ENCODE measurements at places on chromosomes 5 and 9.

DNA sequence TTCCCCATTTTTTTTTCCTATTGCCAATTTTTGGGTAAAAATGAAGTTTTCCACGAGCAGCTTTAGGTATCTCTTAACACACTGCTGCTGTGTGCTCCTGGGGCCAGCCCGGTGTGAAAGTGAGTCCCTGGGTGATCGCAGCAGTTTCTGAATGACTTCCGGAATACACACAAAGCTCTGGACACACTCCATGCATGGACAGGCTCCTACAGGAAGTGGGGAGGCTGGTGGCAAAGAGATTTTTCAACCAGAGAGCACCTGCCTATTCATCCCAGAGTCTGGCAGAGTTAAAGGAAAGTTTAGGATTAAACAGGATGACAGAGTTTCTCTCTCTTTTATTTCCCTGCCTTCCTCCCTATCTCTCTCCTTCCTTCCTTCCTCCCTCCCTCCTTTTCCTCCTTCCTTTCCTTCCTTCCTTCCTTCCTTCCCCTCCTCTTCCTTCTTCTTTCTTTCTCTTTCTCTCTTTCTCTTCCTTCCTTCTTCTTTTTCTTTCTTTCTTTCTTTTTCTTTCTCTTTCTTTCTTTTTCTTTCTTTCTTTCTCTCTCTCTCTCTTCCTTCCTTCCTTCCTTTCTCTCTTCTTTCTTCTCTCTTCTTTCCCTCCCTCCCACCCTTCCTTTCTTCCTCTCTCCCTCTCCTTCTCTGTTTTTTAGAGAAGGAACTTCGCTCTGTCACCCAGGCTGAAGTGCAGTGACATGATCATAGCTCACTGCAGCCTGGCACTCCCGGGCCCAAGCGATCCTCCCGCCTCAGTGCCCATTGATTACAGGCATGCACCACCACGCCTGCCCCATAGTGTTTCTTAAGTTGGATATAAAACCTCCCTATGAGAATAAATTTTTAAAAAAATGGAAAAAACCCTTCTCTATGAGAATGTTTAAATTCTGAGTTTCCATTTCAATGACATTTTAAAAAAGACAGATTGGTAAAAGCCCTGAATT is 38.7 kb upstream of the UBTD2 start:
- no peak for DNase-seq

- no peak for DNase-seq
Measured at GRCh38 chr5:173745123-173745522, 128.7 kb upstream of the BOD1 start.

GRCh38 chr9:19481971-19482404 is 73.2 kb downstream of the ACER2 start:
- no peak for DNase-seq

DNA sequence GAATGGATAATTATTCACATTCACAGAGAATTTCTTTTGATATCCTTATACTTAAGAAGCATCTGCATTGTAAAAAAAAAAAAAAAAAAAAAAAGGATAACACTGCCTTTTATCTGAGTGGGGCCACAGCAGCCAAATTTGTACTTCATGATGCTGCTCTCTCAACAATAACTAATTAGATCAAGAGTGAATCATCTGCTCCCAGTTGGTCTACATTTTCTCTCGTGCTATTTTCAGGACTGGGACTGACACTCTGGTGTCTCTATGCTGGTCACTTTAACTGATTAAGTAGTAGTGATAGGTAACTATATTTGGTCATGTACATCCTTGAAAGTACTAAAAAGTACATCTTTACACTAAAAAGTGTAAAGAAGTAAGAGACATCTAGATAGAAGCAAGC is 90.1 kb downstream of the RFX3 start:
- no peak for DNase-seq

- DNase-seq, result no peak
Measured at GRCh38 chr5:67827541-67827940, 388.0 kb upstream of the PIK3R1 start.

- DNase-seq, result no peak
Measured at GRCh38 chr5:150340614-150341255, 16.8 kb upstream of the TCOF1 start.

- no peak for DNase-seq
Measured at GRCh38 chr9:13598738-13599137, 319.2 kb upstream of the MPDZ start.

- no peak for DNase-seq
Measured at GRCh38 chr9:87671478-87671877, 54.4 kb upstream of the CTSL start.

GRCh38 chr5:32785611-32786254 is 74.6 kb downstream of the NPR3 start:
- DNase-seq, result no peak

- no peak for DNase-seq
Measured at GRCh38 chr5:6604946-6605345, 27.9 kb downstream of the NSUN2 start.

- DNase-seq, result no peak
Measured at GRCh38 chr9:112751056-112751795, 666 bp downstream of the SNX30 start.

DNA sequence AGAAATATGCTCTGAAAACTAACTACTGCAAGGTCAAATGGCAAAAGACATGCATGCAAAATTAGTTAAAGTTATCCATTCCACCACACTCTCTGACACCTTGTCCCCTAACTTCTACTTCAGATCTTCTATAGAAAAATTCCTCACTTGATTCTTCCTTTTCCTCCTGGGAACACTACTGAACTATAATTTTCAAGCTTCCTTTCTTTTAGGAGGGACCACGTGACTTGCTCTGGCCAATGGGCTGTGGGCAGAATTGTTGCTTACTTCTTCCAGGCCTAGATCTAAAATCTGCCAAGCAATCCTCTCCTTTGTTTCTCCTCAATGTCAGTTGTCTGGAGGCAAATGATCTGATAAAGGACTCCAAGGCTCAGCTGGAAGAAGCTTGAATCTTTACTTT is 441.0 kb downstream of the CDK5RAP2 start:
- DNase-seq, result no peak

DNA sequence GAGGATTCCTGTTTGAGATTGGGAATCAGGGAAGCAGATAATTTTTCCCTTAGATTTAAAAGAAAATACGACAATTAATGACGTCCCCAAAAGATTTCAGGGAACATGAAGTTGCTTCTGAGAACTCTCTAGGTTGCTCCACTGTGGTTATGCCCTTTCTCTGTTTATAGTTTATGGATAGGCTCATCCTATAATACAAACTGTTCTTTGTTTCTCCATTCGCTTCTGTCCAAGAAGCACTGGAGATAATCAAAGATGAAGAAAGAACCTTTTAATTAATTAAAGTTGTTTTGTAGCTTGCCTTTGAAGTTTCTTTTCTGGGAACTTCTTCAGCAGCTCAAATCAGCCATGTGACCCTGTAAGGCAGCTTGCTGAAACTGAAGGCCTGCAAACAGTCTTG is 87.5 kb downstream of the CHSY3 start:
- DNase-seq, result no peak

GRCh38 chr5:157106630-157107461 is 2.0 kb downstream of the HAVCR2 start:
- no peak for DNase-seq

GRCh38 chr9:93059715-93060578 is 1.4 kb downstream of the SUSD3 start:
- DNase-seq, result no peak

DNA sequence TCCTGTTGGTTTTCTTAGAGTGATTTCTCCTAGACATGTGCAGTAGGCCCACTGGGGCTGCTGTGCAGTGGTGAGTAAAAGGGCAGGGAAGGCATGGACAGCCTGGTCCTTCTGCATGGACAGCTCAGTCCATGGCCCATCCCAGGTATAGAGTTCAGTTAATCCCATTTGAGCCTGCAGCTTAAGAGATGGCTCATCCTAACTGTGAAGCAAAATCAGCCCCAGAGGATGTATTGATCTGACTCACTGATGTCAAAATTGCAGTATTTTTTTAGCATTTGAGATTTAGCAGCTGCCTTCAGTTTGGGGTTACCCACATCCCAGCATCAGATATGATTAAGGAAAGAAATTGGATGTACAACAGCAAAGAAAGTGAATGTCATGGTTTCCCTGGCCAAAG is 93.4 kb downstream of the PDE6A start:
- no peak for DNase-seq

DNA sequence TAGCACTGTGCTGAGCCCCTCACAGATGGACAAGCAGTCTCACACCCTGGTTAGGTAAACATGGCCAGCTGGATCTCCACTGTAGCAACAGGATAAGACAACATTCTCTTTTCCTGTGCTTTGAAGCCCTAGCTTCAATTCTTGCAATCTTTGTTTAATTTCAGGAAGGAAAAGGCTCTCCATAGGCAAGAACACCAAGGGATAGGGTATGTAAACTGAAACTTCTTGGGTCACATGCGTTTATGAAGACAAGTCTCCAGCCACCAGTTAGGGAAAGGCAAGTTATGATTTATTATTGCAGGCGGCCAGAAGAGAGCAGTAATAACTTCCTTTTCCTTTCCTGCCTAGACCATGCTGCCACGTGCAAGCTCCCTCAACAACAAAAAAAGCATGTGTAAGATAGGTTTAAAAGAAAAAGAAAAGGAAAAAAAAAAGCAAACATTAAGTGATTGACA is 50.1 kb upstream of the POU5F2 start:
- DNase-seq, result no peak

DNA sequence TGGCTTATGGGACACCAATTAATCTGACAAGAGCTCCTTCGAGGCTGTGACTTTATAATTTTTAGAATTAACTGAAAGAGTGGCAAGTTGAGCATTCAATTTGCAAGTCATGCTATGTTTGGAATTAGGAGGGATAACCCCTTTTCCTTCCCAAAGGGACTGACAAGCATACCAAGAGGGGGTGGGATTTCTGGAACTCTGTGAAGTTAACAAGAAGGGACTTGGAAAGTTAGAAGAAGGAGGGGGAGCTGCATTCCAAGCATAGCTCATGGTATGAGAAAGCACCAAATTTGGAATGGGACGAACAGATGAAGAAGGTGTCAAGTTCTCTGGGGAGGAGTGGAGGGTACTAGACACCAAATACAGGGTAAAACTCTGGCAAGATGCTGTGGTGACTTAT is 8.9 kb upstream of the PALM2AKAP2 start:
- DNase-seq, result no peak

DNA sequence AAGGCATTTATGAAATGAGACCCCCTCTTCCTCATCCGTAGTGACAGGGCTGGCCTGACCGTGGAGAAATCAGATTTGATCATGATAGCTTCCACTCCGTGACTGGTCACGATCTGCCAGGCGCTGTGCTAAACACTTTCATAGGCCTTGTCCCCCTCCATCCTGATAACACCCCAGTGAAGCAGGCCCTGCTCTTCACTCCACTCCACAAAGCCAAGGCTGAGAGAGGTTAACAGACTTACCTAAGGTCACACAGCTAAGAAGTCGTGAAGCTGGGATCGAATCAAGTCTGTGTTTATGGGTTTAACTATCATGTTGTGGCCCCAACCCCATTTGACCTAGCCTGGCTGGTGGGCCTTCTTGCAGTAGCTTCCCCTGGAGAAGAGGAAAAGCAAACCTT is 53.3 kb upstream of the IL17B start:
- DNase-seq, result no peak

- DNase-seq, result no peak
Measured at GRCh38 chr9:121721058-121721350, 69.6 kb downstream of the DAB2IP start.

DNA sequence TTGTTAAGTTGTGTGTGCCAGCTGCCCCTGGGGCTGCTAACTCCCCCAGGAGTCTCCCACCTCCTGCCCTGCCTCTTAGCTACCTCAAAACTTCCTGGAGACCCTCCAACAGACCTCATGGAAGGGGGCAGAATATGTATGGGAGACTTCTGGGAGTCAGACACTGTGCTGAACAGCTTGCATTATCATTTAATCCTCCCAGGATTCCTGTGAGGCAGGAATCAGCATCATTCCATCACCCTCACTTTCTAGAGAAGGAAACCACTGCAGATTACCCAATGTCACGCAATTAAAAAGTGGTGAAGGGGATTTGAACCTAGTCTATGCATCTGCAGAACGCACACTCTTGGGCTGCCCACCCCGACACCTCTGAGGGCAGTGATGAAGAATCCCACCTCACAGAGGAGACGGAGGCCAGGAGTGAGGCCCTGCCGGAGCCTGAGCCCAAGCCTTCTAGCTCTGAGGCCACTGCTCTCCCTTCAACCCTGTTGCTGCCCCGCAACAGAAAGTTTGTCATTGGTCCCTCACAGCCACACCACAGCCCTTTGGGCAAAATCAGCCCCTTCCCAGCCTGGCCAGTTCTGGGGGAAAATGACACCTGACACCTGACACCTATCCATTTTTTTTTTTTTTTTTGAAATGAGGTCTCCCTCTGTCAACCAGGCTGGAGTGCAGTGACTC is 30.3 kb upstream of the IL17B start:
- DNase-seq, result no peak

DNA sequence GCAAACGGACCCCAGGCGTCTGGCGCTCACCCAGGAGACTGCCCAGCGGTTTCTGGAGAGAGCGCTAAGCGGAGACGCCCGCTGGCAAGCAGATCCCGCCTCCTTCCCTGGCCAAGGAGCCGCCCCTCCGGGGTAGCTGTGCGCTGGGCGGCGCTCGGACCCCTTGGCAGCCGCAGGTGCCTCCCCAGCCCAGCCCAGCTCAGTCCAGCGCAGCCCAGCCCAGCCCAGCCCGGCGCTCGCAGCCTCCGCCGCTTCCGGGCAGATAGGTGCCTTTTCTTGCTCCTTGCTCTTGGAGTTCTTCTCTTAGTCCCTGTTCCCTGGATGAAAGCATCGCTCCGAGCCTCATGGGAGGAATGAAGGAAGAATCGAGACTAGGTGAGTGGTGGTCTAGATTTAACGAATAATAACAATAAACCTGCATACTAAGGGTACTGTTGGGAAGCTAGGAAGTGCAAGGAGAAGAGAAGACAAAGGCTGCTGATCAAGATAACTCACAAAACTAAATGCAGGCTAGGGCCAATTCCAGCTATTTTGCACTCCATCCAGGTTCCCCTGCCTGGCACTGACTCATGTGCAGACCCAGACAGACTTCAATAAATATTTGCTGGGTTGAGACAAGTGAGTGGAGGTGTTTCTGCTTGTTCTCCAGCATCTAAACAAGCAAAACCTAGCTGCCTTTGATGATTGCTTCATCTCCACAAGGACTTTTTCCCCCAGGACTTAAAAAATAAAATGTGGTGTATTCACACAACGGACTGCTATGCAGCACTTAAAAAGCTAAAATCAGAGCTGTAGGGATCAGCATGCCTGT is at the start of gene STK32A:
STK32A (plus strand) TSS at position 202 of the 811 bp plus-strand sequence. CDS start 4,609 bp downstream, outside the sequence.
- DNase-seq, result no peak

DNA sequence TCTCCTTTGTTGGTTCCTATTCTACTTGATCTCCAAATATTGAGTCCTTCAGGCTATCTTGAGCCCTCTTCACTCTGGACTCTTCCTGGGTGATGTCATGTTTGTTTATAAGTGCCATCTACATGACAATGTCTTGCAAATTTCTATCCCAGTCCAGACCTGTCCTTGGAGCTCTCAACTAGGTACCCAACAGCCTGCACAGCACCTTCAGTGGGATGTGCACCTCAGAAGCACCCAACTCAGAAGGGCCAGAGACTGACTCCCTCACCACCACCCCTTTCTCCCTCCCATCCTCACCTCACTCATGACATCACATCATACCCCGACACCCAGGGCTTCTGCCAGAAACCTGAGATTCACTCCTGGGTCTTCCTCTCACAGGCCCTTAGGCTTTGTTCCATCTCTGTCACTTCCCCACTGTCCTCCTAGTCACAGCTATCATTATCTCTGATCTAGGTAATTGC is 14.4 kb downstream of the TXN start:
- no peak for DNase-seq

GRCh38 chr9:134066526-134066912 is 1.3 kb downstream of the BRD3 start:
- no peak for DNase-seq
